ENCODE measurements at places on chromosomes 5 and 9. TPM values are rescaled to one million over a fixed set of nuclear protein-coding genes. Genes with fewer than 3 reads are reported as not detected.

- DNase-seq = no peak
Measured at GRCh38 chr9:106962122-106962521, 99.2 kb downstream of the ZNF462 start.

GRCh38 chr5:146945617-146946084, 67.1 kb upstream of the PPP2R2B start:
- DNase-seq = no peak

DNA sequence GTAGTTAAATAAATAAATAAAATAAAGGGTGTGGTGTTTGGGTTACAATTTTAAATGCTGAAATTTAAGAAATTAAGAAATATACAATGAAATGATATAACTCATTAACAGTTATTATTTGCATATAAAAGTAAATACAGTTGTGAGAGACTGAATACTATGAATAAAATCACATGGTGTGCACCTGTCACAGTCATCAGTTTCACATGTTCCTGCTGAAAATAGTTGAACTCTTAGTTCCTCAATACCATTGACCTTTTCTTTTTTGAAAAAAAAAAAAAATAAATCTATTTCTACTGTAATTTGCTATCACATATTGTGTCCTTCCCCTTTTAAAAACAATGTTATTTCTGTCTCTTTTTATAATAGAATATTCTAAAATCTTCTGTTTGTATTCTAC, 130.9 kb upstream of the CHD1 start:
- no peak for DNase-seq

STK32A gene
- total RNA-seq = 7.1 TPM

Measured in lung (tissue), 17 donors.